Activated T-helper 17 cell treated with anti-CD3 and anti-CD28 coated beads, Interleukin-2, amount 50 U/mL, for 72 hours (primary cell): ENCODE measurements at places on chromosomes 16 and 17. TPM values are rescaled to one million over a fixed set of nuclear protein-coding genes. Genes with fewer than 3 reads are reported as not detected.

The OR4D1 gene
- 0.15 TPM for total RNA-seq

The CCL3 gene
- 75.4 TPM for total RNA-seq

The NEUROD2 gene
- not detected for total RNA-seq

The ZNF785 gene
- total RNA-seq, result 15.5 TPM

The KRTAP9-8 gene
- total RNA-seq, result not detected

The KRT16 gene
- not detected for total RNA-seq

The MEFV gene
- total RNA-seq, result 0.11 TPM

- no peak for ATAC-seq
Measured at GRCh38 chr16:56347670-56348069, 77.7 kb downstream of the AMFR start.

DNA sequence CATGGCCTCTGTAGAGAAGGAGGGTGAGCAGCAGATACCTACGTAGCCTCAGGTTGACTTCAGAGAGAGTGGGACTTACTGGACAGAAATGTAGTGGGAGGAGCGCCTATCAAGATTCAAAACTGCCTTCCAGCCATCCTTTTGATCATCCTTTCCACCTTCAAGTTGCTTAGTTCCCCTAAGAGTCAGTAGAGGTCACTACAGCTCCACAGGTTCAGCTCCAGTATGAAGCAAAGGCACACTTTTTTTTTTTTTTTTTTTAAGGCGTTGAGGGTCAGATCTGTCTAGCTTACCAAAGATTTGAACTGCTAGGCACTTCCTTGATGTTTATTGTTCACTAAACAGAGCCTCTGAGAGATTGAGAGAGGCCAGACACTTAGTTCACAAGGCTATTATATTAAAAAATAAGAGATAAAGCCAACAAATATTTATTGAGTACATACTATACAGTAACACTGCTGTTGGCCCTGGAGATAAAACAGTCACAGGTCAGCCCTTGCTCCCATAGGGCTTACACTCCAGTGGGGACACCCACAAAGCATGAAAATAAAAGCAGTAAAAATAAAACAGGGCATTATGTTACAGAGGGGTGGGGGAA, 3.1 kb downstream of the RNF227 start:
- ATAC-seq, result peak; percentile 38

DNA sequence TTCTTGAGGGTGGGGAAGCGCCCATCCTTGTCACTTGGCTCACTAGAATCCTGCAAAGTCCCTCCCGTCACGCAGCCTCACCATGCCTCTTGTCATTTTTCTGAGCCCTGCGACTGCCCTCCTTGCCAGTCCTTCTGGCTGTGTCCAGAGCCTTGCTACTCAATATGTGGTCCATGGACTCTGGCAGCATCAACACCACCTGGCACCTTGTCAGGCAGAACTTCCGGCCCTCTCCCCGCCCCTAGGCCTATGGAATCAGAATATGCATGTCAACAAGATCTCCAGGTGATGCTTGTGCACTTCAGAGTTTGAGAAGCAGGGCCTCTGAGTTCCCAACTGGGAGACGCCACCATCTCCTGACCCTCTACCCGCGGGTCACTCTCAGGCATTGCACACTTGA, 12.1 kb downstream of the PIMREG start:
- no peak for ATAC-seq

GRCh38 chr17:82416771-82417170, 1.4 kb upstream of the HEXD start:
- no peak for ATAC-seq

- ATAC-seq, result no peak
Measured at GRCh38 chr16:50712560-50712898, 19.1 kb downstream of the NOD2 start.

- no peak for ATAC-seq
Measured at GRCh38 chr17:61584866-61585265, 6.2 kb downstream of the NACA2 start.

DNA sequence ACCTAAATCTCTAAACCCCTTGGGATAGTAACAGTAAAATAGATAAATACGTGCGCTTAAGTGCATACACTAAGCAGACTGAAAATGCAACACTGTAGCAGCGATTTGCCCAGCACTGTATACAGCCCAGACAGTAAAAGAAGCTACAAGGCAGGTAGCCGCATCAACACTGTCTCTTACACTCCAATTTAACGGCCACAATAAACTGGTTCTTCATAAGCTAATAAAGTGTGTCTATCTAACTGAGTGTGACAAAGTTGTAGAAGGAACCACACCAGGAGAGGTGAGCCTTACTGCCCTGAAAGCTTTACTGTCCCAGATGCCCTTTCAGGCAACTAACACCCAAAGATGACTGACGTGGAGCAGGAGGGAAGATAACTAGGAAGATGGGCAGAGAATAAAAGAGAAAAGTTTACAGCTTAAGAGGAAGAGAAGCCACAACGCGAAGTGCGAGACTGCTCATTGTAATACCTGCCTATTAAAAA, 847 bp downstream of the ZDHHC7 start:
- ATAC-seq, result no peak

DNA sequence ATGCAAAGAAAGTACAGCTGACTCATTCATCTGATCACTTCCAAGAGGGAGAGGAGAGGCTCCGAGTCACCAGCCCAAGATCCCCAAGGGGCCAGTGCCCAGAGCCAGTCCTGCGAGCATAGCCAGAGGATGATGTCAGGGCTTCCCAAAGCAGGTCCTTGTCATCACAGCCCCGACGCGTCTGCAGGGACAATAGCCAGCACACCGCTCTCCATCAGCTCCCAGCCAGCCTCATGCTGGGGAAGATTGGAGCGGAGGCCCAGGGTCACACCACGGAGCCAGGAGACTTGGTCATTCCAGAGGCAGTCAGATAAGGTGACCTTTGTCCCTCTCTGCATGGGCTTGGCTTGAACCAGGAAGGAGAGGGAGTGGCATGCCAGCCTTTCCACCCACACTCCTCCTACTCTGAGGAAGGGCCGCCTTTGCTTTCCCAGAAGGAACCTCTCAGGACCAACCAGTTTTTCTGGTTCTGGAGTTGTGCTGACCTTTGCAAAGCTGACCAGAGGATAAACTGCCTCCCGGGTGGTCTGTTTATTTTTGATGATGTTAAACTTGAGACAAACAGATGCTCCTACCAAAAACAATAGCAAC, 58.3 kb upstream of the ARHGAP44 start:
- no peak for ATAC-seq

DNA sequence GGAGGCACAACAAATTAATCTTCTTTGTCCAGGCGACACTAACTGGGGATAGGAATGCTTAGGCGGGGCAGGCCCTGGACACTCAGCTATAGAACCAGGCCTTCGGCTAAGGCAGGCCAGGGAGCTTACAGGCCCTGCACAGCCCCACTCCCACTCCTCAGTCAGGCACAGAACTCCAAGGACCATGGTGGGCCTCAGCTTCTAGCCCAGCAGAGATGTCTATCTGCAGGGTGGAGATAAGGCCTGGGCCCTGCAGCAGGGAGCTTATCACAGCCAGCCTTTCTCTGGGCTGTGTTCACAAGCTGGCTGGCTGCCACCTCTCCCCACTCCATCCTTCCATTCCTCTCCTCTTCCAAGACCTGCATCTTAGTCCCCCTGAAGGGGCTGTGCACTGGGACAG, 68.1 kb downstream of the TMEM132E start:
- no peak for ATAC-seq

- no peak for ATAC-seq
Measured at GRCh38 chr17:55555772-55556171, 44.5 kb upstream of the SMIM36 start.

- ATAC-seq, result no peak
Measured at GRCh38 chr16:28821874-28822519, 802 bp upstream of the ATXN2L start.
